Osteoblast (primary cell): ENCODE measurements at places on chromosomes 11 and 22. TPM values are rescaled to one million over a fixed set of nuclear protein-coding genes. Genes with fewer than 3 reads are reported as not detected.

DNA sequence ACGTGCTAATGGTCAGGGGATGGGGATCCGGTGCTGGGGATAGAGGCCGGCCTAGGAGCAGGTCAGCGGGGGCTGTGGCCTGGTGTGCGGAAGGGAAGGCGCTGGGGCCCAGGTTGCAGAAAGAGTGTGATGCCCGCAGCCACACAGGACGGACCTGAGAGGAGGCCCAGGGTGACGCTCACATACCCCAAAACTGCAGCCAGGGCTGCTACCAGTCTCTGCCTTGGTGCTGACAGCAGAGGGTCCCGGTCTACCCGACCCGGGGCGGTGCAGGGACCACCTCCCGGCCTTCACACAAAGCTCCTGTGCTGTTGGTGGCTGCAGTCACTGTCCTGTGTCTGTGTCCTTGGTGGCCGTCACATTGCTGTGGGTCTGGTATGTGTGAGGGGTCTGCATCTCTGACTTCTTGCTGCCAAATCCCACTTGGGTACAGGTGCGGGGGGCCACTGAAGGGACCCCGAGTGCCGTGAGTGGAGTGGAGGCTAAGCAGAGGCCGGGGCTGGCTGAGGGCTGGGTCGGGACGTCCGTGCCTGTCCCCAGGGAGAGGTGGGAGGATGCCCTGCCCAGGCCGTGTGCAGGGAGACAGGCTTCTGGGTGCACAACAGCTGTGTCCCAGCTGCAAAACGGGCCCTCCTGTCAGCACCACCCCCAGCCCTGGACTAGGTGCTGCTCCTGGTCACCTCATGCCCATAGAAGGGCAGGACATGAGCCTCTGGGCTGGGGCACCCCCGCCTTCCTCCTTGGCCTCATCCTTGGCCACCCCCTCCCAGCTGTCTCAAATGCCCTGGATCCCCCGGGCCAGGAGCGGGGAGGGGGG is 1.5 kb downstream of the LSP1 start:
- no peak for DNase-seq

EFCAB6 gene
- total RNA-seq = 1.8 and 2.9 TPM in 2 replicates

DNA sequence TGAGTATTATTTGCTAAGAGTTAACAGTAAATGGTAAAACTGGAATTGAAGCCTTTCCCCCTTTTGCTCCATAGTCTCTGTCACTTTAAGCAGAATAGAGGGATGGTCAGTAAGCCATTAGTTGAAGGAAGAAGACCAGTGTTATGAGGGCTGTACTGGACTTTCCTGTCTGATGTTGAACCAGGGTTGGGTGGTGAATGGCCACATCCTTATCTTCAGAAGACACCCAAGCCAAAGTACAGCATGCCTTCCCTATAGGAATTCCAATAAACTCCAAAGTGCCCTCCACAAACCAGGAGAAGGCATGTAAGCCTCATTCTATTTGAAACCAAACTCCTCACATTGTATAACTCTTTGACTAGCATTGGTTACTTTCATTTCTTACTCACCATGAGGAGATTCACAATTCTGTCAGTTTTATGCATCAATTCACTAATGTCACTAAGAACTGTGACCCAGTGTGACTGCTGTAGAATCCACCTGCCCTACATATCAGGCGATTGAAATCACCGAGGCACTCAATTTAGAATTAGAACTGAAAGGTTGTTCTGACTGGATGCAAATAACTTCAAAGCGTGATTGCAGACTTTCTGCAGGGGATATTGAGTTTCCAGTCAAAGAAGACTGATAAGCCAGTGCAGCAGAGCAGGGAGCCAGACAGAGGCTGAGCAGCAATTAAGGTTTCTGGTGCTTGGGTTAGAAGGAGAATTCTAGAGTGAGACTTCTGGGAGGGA is 107.1 kb upstream of the DDI1 start:
- no peak for DNase-seq

DNA sequence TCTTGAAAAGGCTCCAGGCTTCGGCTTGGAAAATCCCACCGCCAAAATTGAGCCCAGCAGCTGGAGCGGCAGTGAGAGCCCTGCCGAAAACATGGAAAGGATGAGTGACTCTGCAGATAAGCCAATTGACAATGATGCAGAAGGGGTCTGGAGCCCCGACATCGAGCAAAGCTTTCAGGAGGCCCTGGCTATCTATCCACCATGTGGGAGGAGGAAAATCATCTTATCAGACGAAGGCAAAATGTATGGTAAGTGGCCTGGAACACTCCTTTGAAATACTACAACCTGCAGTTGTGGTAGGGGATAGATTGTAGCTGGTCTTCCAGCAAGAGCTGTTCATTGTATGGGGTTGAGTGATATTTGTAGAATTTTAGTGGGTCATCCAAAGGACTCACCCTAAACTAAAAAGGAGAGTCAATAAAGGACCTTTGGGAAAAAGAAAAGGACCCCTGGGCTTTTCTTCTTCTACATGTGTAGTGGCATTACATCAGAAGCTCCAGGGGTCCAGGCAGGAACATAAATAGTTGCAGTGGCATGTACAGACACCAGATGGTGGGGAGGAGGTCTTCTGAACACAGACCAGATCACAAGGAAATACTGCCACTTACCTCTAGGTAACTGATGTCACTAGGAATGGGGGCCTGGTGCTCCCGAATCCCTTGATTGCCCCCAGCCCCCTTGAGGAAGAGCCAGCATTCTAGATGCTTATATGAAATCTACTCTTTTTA is 90.1 kb downstream of the TEAD1 start:
- no peak for DNase-seq

DNA sequence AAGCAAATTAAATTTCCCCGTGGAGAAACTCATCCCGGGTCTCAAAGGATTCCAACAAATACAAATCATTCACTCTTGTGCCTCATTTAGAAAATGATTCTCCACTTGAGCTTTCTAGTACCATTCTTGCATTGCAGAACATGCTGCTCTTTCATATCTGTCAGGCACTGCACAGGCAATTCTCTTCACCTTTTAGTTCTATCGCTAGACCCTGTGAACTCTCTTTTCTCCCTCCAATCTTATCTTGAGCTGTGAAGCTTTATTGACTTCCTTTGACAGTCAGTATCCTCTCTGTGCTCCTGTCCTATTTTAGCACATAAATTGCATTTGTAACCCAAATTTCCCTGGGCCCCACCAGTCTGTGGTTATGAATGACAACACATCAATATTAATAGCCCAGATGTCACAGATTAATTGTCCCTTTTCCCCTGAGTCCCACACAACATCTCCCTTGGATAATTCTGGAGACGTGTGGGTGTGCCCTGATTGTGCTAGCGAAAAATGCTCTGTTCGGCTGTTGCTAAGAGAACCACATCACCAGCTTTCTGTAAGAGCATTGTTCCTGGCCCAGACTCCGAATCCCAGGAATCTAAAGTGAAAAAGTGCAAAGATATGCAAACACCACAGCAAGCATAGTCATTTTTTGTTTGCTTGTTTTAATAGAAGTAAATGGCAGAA is 22.4 kb upstream of the SC5D start:
- no peak for DNase-seq

PYGM gene
- total RNA-seq = 0.29 and 0.36 TPM in 2 replicates
